ENCODE measurements at places on chromosomes 12 and 14.

- no peak for DNase-seq
Measured at GRCh38 chr14:106062502-106063272, 536.3 kb downstream of the TMEM121 start.

- no peak for DNase-seq
Measured at GRCh38 chr14:104881369-104881979, 16.4 kb downstream of the CEP170B start.

DNA sequence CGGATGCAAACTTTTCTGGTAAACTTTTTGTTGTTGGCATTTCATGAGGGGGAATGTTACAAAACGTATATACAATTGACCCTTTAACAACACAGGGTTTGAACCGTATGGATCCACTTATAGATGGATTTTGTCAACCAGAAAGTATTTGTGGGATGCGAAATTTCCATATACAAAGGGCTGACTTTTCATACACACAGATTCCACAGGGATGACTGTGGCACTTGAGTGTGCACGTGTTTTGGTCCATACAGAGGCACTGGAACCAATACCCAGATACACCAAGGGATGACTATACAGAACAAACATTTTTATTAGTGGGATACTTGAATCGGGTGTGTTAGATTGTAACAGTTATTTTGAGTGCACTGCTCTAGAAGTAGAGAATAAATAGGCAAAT lies 29.8 kb upstream of the CCT2 start:
- no peak for DNase-seq

- no peak for DNase-seq
Measured at GRCh38 chr14:63468294-63468693, 74.9 kb downstream of the PPP2R5E start.

- no peak for DNase-seq
Measured at GRCh38 chr12:109600481-109600880, 26.9 kb downstream of the MVK start.

DNA sequence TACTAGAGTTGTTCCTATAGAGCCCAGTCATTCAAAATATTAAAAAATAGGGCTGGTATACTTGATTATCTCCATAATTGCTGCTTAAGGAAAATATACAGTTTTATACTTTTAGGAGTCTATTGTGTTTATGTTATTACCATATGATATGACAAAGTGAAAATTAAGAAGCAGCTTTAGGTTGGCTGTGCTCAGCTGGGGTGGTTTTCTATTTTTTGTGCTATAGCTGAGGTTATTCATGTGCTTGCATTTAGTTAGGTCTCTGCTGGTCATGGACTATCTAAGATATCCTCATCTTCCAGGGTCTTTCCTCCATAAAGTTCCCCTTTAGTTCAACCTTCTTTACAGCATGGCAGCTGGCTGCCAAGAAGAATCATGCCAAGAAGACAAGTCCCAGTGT lies 13.6 kb upstream of the LMO3 start:
- DNase-seq, result no peak

- DNase-seq, result peak; percentile 60
Measured at GRCh38 chr12:33605757-33606156, 166.1 kb upstream of the SYT10 start.

DNA sequence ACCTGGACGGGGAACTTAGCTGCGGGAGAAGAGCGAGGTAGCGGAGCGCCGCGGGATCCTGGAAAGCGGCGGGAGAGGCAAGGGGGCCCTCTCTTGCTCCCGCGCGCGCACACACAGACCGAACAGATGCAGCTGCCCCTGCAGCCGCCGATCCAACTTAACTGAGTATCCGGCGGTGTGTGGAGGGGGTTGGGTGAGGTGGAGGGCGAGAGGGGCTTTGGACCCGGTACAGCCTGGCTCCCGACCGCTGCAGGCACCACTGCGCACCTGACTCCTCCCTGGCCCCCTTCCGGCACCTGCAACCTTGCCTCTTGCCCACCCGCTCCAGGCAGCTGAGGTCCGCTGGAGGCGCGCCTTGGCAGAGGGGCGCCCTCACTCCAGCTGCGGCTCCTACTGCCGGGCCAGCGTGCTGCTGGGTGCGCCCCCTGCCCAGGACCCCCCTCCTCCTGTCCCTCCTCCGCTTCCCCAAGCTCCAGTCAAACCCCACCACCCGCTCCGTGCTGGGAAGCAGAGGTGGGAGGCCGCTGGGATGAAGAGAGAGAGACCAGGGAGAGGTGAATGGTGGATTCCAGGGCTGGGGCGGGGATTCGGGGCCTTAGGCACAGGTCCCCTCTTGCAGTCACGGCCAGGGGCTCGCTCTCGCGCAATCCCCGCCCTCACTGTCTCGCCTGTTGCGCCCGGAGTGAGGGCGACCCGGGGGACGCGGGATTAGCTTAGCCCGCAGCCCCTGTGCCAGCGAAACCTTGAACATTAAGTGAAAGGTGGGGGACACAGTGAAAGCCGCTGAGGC lies 2.6 kb downstream of the DIO3 start:
- peak; percentile 67 for DNase-seq

- peak; percentile 92 for DNase-seq
Measured at GRCh38 chr12:12376646-12377448, 20.0 kb downstream of the BORCS5 start.

- no peak for DNase-seq
Measured at GRCh38 chr14:104339361-104339760, 201.0 kb downstream of the KIF26A start.

- no peak for DNase-seq
Measured at GRCh38 chr12:49403971-49404450, 36.7 kb downstream of the SPATS2 start.

DNA sequence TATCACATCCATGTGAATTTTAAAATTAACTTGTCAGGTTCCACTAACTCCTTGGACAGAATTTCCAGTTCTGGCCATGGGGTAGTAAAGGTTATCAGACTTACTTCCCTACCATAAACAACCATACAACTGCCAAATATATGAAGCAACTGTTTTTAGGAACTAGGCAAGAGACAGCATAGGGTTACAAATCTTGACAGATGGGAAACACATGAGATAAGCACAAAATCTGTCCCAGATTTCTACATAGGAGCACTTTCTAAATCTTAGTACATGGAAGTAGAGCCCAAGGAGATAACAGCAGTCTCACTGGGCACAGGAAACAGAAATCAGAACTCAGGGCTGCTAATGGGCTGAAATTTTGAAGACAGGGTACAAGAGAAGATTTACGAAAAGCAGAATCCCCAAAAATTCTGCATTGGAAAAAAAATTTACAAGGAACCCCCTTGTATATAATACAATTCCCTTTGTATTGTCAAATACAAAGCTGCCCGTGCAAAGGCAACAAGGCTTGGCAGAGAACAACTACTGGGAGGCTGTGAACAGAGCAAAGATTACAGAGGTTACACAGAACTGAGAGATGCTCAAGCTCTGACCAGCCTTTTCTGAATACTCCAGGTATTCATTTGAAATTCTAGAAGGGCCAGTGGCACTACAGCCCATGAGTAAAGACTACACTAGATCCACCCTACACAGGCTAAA lies 43.2 kb downstream of the GALNT4 start:
- DNase-seq, result no peak

DNA sequence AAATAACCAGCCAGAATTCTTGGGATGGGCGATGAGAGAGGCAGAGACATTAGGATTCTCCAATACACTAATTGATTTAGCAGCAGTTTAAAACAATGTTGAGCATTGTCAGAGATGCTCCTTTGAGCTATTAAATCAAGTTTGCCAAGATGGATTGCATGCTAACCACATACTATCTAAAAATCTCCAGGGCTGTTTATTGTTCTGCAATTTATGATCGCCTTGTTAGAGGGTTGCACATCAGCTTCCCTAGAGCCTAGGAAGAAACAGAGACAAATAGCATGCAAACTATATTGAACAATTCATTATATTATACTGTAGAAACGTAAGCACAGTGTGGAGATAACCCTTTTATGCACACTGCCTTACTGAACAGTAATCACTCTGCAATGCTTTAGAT lies 599.9 kb downstream of the SOX5 start:
- no peak for DNase-seq

- peak; percentile 82 for DNase-seq
Measured at GRCh38 chr12:5945071-5946008, at the start of gene ANO2. Gene ANO2, minus strand, starts transcription at chr12:5945259. Its CDS starts 42 bp downstream, at chr12:5945217.

- DNase-seq, result no peak
Measured at GRCh38 chr12:116620124-116620491, 60.9 kb downstream of the MAP1LC3B2 start.

- no peak for DNase-seq
Measured at GRCh38 chr14:26370115-26370514, 227.7 kb downstream of the NOVA1 start.

- no peak for DNase-seq
Measured at GRCh38 chr14:69214393-69214792, 23.1 kb downstream of the EXD2 start.

GRCh38 chr12:68959143-68959858 lies 26.3 kb upstream of the CPM start:
- DNase-seq, result no peak

- DNase-seq, result no peak
Measured at GRCh38 chr14:39472078-39472477, 39.8 kb upstream of the FBXO33 start.

GRCh38 chr14:78836777-78837176 lies 666.6 kb downstream of the NRXN3 start:
- peak; percentile 89 for DNase-seq

DNA sequence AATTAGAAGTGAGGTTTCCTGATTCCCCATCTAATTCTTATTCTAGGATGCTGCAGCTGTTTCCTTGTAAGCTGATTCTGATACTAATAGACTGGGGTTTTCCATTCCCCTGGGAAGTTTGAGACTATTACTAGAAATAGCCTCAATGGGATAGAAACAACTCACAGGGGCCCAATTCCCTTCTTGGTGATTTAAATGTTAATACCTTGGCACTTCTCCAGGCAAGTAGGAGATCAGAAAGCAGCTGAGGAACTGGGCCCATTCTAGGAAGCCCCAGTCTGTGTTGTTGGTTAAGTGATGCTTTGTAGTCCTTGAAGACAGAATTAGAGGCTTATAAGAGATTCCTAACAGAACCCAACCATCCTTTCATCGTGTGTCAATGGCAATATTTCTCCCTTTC lies 407.0 kb upstream of the SEL1L start:
- no peak for DNase-seq

DNA sequence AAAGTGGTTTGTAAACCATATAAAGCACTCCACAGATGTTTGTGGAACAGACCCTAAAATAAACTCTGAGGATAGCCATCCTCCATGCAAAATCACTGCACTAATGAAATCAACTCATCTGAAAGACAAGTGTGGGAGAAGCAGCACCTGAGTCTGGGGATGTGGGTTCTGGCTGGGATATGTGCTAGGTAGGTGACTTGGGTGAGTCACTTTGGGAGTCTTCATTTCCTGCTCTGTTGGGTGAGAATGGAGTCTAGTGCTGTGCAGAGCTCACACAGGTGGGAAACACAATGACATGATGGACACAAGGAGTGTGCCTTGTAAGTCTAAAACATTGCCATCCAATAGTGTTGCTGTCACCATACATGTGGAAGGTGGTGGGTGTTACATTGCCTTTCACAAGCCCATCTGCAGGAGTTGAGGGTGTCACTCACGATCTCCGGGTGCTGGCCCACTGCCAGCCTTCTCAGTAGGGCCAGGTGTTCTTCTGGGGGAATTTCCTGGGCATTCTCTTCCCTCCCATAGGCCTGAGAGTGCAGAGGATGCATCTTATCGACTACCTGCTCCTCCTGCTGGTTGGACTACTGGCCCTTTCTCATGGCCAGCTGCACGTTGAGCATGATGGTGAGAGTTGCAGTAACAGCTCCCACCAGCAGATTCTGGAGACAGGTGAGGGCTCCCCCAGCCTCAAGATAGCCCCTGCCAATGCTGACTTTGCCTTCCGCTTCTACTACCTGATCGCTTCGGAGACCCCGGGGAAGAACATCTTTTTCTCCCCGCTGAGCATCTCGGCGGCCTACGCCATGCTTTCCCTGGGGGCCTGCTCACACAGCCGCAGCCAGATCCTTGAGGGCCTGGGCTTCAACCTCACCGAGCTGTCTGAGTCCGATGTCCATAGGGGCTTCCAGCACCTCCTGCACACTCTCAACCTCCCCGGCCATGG lies 2.0 kb downstream of the SERPINA4 start:
- DNase-seq, result no peak

GRCh38 chr12:69066492-69067373 lies 133.8 kb upstream of the CPM start:
- peak; percentile 11 for DNase-seq

DNA sequence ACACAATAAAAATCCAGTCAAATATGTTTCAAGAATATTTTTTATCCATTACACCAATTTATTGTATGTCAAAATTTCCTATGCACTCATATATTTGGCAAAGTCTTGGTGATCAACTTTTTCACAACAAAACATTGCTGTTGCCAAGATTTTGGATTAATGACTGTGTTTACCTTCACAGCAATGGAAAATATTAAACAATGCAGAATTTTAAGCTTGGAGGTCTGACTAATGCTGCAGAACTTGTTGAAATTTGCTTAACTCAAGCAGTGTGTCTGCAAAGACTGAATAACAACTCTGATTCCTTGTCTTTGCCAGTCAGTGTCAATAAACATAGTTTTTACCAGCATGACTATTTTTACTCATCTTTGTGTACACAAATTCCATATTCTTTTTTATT lies 336.4 kb downstream of the CCER1 start:
- DNase-seq, result no peak
